Stimulated activated CD8-positive, alpha-beta memory T cell treated with anti-CD3 and anti-CD28 coated beads, Interleukin-15, amount 100 ng/mL, for 24 hours (primary cell): ENCODE measurements at places on chromosomes 2 and 18.

- DNase-seq = no peak
Observed at GRCh38 chr2:15763106-15763821, 171.6 kb downstream of the DDX1 start.

GRCh38 chr18:8623549-8624106 is 14.4 kb downstream of the RAB12 start:
- DNase-seq = no peak

- DNase-seq = no peak
Observed at GRCh38 chr2:157540102-157540501, 88.6 kb downstream of the ACVR1C start.

DNA sequence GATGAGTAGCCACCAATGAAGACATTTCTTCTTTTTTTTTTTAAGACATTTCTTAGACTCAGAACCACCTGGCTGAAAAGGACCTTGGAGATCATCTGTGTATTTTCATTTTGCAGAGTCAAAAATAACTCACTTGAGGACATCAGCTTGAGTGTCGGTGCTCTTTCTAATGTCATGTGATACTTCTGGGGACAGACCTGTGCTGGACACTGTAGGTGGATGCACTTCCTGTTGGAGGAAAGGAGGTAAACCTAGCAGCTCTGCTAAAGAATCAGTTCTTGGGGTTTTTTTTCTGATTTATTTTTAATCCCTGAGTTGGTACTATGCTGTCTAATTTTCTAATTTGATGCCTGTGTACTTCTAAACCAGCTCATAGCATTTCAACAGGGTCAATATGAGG is 283.9 kb upstream of the CRIM1 start:
- DNase-seq = no peak

- DNase-seq = no peak
Observed at GRCh38 chr2:56357655-56358295, 174.0 kb downstream of the CCDC85A start.

- DNase-seq = no peak
Observed at GRCh38 chr2:34337735-34338134, 738.6 kb upstream of the FAM98A start.

DNA sequence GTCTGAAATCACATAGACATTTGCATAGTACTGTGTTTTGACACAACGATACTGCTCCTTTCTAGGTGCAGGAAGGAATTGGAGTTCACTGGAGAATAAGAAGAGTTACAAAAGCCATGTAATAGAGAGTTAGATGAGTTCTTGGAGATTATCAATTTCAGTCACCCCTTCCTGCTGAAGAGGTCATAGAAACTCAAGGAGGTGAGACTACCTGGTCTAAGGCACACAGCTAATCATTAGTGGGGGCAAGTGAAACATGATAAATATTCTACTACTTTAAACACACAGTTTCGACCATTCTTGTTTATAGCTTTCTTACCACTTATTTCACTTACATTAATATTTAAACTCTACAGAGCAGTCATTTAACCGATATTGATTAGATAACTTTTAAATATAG is 286.9 kb upstream of the NXPH2 start:
- DNase-seq = no peak

DNA sequence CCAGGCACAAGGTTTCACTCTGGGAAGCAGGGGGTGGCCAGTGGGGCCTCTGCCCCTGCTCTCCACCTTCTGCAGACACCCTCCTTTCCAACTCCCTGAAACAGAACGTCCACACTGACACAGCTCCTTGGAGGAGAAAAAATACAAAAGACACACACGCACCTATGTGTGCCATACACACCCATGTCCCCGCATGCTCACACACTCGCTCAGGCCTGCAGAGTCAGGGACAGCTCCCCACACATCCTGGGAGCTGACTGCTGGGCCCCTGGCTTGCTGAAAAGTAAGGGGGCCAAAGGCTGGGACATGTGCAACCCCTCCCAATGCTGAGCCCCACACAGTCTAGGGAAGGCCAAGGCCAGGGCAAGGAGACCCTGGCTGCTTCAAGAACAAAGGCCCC is 200.5 kb downstream of the TNS1 start:
- no peak for DNase-seq

- no peak for DNase-seq
Observed at GRCh38 chr2:8642366-8643068, 39.3 kb upstream of the ID2 start.

GRCh38 chr2:217248312-217248935 is 388.6 kb upstream of the TNP1 start:
- no peak for DNase-seq

DNA sequence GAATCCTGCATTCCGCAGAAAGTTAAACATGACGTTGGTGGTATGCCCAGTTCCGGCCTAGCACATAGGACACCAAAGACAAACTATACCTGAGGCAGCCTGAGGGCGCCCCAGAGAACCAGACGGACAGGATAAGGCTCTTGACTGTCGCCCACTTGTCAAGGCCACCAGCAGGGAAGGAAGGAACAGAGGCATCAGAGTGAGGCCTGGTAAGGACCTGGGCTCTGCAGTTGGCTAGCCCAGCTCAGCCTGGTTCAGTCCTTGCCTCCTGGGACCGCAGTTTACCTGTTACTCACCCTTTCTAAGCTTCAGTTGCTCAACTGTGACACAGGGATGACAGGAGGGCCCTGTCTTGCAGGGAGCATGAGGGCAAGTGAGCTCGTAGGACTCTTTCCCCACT is 82.1 kb downstream of the ACTR2 start:
- no peak for DNase-seq

- no peak for DNase-seq
Observed at GRCh38 chr2:241619597-241620418, 17.1 kb downstream of the THAP4 start.

DNA sequence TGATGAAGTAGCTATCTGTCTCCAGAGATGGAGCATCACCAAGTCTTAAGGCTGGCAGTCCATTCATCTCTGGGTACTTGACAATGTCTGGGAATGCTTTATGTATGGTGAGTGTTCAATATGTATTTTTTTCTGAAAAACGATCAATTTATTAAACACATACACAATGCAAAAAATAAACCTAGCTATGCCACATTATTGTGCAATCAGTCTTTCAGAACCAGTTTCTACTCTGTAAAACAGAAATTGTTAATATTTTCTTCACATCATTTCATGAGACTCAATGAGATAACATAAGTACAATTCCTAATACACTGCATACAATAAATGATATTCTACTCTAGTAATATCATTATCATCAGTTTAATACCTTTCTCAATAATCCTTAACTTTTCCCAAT is 122.5 kb downstream of the PIGN start:
- no peak for DNase-seq

DNA sequence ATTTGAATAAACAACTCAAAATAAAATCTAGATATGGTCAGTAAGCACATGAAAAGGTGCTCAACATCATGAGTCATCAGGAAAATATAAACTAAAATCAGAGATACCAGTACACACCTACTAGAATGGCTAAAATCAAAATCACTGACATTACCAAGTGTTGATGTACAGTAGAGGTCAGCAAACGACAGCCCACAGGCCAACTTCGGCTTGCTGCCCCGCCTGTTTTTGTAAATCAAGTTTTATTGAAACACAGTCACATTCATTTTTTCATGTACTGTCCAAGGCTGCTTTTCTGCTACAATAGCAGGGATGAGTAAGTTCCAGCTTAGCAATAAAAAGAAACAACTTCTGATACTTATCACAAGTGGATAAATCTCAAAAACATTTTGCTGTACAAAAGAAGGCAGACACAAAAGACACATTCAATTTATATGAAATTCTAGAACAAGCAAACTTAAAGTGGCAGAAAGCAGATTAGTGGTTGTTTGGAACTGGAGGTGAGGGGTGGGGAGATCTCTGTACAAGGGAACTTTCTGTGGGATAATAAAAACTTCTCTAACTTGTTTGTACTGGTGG is 32.1 kb downstream of the TRAK2 start:
- no peak for DNase-seq

DNA sequence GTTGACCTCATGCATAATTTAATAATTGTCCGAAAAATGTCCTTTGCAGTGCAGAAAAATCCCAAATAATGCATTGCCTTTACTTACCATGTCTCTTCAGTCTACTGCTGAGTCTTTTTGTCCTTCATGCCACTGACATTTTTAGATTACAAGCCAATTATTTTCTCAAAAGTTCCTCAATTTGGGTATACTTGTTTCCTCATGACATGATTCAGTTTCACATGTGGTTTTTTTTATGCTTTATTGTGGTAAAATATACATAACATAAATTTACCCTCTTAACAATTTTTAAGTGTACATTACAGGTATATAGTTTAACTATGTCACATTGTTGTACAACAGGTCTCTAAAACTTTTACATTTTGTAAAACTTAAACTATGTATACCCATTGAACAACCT is 81.0 kb downstream of the EPC2 start:
- DNase-seq = no peak

- DNase-seq = no peak
Observed at GRCh38 chr18:59923539-59924196, 23.9 kb downstream of the PMAIP1 start.

DNA sequence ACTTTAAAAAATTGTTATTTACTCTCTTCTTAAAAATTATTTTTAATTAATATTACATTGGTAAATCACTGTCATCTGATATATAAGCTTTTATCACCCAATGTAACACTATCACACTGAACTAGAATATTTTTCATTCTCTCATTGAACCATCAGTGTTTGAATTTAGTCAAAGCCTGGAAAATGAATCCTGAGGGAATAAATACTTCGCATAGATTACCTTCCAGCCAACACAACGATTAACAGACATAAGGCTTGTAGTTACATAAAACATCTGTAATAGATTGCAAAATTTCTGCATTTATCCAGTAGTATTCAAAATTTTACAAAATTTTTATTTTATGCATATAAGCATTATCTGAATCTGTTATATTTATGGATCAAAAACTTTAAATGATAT is 314.9 kb downstream of the ERBB4 start:
- no peak for DNase-seq

GRCh38 chr2:8993196-8993901 is 10.1 kb downstream of the MBOAT2 start:
- no peak for DNase-seq

DNA sequence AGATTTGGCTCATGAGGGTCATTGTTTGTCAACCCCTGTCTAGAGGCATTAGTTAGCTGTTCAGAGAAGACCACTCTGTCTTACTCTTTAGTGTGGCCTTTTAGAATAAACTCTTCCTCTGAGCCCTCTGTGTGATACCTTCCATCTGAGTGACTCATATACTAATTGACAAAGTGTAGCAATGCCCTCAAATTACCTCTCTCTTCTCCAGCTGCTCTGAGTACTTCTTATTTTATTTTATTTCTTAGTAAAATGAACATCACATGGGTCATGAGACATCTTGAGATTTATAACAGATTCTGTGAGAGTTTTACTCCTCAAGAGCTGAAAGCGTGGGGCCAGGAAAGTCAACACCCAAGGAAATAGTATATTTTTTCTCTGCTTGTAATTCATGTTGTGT is 67.4 kb downstream of the KCTD18 start:
- DNase-seq = no peak

DNA sequence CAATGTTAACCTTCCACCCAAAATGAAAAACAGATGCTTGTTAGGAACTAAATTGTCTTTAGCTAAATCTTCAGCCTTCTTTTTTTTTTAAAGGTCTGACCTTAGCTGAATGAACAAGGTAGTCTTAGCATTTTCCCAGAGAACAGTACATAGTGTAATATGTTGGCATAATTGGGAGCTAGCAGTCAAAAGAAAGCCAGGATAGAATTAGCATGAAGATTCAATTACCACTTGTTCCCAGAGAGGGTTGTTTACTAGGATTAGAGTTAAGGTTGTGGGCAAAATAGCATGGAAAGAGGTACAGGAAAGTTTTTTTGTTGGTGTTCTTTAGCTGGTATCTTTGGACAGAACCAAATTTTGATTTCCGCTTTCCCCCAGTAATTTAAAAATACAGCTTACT is 6.9 kb downstream of the CDH20 start:
- no peak for DNase-seq

DNA sequence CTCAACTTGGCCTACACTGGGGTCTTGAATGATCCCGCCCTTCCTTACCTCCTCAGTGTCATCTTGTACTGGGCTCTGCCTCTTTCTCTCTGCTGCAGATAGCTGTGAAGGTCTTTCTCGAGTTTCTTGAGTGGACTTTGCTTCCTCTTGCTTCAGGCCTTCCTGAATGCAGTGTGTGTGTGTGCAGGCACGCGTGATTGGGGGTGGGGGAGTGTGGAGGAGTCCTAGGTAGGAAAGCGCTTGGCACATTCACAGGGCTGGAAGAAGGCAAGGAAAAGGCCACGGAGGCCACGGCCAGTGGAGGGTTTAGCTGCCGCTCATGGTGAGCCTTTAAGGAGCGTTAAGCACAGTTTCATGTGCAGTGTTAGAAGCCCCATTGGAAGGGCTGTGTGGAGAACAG is 5.5 kb downstream of the RALB start:
- DNase-seq = no peak

GRCh38 chr18:39521164-39521563 is 1955.6 kb upstream of the CELF4 start:
- DNase-seq = no peak

DNA sequence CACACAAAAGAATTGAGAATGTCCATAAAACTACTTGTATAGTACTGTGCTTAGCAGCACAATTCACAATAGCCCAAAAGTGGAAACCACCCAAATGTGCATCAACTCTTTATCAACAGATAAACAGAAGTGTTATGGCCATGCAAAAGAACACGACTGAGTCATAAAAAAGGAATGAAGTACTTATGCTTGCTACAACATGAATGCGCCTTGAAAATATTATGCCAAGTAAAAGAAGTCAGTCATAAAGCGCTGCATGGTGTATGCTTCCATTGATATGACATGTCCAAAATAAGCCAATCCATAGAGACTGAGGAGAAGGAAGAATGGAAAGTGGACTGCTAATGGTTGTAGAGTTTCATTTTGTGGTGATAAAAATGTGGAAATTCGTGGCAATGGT is 12.1 kb upstream of the MAP2 start:
- DNase-seq = no peak

DNA sequence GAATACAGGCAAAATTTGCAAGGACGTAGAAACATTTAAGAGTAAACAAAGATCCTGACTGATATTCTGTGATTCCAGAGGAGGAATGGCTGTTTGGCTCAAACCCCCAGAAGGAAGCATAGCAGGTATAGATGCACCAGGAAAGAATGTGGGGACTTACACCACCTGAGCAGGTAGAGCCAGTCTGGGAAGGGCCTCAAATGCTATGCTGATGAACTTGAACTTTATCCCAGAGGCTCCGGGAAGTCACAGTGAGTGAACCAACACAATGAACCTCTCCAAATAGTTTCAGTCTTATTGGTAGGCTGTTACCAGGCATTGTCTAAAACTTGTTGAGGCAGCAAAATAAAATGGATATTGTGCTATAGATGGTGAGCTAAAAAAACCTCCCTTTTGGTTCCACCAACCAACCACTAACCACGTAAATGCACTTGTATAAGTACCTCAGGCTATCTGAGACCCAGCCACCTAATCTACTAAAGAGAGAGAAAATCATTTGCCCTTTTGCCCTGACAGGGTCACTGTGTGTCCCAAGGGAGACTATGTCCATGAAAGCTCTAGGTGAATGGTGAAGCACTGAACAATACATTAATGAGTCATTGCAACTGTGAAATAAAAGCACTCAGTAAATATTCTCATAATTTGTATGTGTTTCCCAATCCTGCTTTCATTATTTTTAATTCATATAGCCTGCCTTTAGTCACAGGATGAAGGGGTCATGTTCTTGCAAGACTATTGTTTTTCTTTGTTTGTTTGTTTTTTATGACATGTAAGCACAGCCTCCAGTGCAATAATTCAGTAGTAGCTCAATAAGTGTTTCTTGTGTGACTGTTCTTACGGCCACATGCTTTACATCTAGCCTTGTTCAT is 911.6 kb downstream of the EPHA4 start:
- DNase-seq = no peak
